ENCODE measurements at places on chromosomes 5 and 9.

DNA sequence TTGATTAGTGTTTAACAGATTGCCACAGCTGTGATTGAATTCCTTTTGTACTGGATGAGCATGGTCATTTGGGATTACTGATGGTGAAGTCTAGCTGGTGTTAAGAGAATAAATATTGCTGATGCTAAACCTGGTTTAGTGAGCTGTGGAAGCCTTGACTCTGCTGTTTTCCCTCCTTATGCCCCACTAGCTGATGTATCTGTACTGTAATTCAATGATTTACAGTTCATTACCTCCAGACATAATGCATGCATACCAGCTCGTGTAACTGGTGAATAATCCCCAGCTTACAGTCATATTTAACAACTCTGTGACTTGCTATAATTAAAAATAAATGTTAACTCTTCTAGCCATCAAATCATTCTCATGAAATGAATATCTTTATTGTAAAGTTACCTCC is 1.7 kb upstream of the CMYA5 start:
- no peak for DNase-seq

DNA sequence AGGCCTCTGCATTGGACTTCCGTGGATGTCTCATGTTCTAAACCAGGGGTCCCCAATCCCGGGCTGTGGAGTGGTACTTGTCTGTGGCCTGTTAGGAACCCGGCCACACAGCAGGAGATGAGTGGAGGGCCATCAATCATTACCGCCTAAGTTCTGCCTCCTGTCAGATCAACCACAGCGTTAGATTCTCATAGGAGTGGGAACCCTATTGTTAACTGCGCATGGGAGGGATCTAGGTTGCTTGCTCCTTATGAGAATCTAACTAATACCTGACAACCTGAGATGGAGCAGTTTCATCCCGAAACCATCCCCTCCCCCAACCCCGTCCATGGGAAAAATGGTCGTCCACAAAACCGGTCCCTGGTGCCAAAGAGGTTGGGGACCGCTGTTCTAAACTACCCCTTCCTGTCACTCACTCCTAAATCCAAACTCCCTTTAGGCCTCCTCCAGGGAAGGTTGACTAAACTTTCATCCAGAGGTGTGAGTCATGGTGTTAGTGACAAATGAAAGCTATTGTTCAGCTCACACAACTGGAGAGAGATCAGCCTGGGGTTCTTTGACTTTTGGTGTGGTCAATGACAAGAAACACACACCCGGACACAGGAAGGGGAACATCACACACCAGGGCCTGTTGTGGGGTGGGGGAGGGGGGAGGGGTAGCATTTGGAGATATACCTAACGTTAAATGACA is 9.5 kb downstream of the KCNV2 start:
- no peak for DNase-seq

GRCh38 chr5:109567374-109568044 is 122.2 kb upstream of the MAN2A1 start:
- DNase-seq, result no peak

DNA sequence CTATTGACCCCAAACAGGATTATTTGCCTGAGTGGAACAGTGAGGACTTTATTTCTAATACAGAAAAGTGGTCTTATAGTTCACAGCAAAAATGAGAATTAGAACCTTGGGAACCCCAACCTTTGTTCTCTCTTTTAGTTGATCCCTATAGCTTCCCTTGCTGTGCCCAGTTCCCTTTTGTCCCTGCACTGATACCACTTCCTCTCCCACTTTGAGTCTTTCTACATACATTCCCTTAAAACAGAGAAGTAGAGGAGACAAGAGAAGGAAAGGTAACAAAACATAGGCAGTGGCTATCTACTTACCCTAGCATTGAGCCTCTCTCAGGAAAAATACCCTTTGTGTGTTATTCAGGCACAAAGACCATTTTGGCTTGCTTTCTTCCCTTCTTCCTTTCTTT is 246.4 kb downstream of the FAM114A2 start:
- DNase-seq, result no peak

- no peak for DNase-seq
These were observed 5.5 kb upstream of the AOPEP start for GRCh38 chr9:94720846-94721549.

DNA sequence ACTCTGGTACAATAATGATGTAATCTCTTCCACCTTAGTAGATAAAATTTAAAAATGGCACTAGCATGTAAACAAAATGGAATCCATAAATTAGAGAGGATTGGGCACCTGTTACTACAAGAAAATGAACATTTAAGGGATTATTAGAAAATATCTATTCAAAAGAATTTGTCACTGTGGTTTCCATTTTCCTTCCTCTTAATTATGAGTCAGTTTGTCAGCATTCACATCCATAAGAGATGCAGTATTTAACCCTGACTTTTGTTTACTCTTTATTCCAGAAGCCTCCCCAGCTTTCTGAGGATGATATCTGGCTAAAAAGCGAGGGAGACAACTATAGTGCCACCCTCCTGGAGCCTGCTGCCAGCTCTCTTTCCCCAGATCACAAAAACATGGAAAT is 72.1 kb downstream of the C9orf152 start:
- DNase-seq, result no peak

GRCh38 chr5:7884491-7885267 is 15.7 kb downstream of the MTRR start:
- no peak for DNase-seq

DNA sequence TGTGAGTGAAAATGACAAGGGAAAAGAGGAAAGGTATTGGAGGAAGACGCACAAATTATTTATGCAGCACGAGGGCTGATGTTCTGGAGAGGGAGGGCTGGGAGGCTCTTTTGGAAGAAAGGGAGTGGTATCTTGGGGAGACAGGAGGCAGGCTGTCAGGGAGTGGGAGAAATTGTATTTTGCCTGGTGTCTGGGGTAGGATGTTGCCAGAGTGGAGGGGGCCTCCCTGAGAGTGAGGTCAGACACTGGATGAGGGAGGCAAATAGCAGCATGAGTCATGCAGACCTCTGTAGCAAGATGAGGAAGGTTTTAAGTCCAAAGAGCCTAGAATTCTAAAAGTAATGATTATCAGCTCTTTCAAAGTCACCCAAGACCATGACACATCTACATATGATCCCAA is 158.0 kb downstream of the DMRT2 start:
- no peak for DNase-seq

GRCh38 chr9:25557645-25558300 is 120.5 kb downstream of the TUSC1 start:
- no peak for DNase-seq

DNA sequence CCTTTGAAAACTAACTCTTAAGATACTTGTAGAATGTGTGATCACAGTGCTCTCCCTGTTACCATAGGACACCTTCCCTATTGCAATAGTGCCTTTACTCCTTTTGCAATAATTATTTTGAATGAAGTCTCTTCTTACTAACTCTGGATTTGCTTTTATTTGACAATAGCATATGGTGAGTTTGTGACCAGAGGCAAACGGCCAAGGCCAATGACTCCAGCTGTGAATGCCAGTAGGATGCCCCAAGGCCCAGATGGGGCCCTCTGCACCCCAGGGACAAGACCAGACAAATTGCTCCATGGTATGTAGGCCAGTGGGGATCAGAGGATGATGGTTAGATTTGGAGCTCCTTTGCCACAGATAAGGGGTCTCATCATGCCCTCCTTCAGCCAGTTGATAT is 116.9 kb downstream of the NPR3 start:
- no peak for DNase-seq

GRCh38 chr9:136111910-136112309 is 6.8 kb downstream of the TMEM250 start:
- no peak for DNase-seq

GRCh38 chr5:62315376-62316175 is 9.6 kb downstream of the KIF2A start:
- DNase-seq, result no peak

GRCh38 chr5:143200781-143201398 is 202.6 kb downstream of the NR3C1 start:
- peak; percentile 53 for DNase-seq

- DNase-seq, result no peak
These were observed 693.8 kb downstream of the DNAH5 start for GRCh38 chr5:13250464-13251291.

- DNase-seq, result no peak
These were observed 83.6 kb downstream of the SMC2 start for GRCh38 chr9:104177676-104178075.

GRCh38 chr5:55694152-55694830 is 17.8 kb downstream of the SLC38A9 start:
- DNase-seq, result peak; percentile 25

- no peak for DNase-seq
These were observed 40.7 kb upstream of the CACNA1B start for GRCh38 chr9:137836831-137837241.

DNA sequence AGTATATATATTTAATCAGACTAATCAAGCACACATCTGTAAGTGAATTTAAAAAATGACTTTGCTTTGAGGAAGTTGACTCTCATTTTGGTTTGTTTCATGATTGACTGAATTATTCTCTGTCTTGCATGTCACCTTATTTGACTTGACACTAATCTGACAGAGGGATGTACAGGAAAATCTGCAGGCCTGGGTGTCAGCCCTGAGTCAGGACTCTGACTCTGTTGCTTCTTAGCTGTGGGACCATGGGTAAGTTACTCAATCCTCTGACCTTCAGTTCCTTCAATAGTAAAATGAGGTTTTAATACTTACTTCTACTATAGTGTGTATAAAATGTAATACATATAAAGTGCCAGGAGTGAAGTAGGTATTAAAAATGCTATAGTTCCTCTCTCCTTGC is 415.9 kb downstream of the ARHGEF28 start:
- DNase-seq, result no peak

Data from NCI-H510A treated with DMSO at 0.1 percent for 48 hours (cell line).